IMR-90 (cell line): ENCODE measurements at places on chromosomes 1 and 21. TPM values are rescaled to one million over a fixed set of nuclear protein-coding genes. Genes with fewer than 3 reads are reported as not detected.

Gene MCL1
- 142 and 212 TPM in 2 replicates for total RNA-seq

Gene TNFAIP8L2
- not detected in 2 replicates for total RNA-seq

Gene AHCTF1
- 29.0 and 40.3 TPM in 2 replicates for total RNA-seq

DNA sequence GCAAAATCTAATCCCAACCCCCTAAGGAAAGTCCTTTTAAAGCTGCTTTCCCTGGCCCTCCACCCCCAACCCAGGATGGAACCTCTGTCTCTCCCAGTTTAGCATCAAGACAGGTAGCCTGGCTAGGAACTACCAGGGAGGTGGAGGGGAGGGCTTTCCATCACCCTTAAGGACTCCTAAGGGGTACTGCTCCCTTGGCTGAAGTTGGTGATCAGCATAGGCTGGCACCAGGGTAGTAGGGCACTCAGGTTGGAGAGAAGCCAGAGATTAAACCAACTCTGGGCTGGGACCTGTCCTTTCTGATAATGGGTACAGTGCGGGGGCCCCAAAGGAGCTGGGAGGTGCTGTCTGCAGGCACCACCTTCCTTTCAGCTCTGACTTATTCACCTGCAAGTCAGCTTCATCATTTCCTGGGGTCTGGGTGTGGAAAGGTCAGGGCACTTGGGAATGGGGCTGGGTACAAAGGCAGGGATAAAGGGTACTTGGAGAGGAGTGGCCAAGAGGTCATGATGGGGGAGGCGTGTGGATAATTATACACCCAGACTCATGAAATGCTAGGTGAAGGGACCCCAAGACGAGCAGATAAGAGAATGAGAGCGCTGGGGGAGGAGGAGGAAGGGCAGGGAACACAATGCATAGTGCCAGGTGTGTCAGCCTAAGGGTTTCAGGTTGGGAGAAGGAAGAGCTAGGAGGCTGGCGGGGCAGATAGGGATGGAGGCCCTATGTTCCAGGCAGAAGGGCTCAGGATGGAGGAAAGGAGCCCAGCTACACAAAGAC is 1.2 kb downstream of the ARHGEF2 start:
- DNase-seq = no peak

GRCh38 chr1:110612060-110612745 is 6.0 kb upstream of the KCNA2 start:
- no peak for DNase-seq

DNA sequence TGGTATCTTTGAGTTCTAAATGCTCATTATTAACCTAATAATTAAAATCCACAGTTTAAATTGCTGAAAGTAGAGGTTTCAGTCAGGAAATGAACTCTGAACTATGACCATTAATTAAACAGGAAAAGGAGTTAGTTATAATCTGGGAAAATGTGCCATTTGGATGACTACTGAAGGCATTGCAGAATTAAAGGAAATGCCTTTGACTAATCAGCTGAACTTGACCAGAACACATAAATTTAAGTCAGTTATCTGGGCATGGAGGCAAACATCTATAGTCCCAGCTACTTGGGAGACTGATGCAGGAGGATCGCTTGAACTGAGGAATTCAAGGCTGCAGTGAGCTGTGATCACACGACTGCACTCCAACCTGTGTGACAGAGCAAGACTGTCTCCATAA is 31.9 kb downstream of the SLC44A5 start:
- no peak for DNase-seq
